ENCODE measurements at places on chromosomes 2 and 18. TPM values are rescaled to one million over a fixed set of nuclear protein-coding genes. Genes with fewer than 3 reads are reported as not detected.

- DNase-seq, result no peak
Observed at GRCh38 chr2:160868891-160869290, 291.3 kb upstream of the TANK start.

DNA sequence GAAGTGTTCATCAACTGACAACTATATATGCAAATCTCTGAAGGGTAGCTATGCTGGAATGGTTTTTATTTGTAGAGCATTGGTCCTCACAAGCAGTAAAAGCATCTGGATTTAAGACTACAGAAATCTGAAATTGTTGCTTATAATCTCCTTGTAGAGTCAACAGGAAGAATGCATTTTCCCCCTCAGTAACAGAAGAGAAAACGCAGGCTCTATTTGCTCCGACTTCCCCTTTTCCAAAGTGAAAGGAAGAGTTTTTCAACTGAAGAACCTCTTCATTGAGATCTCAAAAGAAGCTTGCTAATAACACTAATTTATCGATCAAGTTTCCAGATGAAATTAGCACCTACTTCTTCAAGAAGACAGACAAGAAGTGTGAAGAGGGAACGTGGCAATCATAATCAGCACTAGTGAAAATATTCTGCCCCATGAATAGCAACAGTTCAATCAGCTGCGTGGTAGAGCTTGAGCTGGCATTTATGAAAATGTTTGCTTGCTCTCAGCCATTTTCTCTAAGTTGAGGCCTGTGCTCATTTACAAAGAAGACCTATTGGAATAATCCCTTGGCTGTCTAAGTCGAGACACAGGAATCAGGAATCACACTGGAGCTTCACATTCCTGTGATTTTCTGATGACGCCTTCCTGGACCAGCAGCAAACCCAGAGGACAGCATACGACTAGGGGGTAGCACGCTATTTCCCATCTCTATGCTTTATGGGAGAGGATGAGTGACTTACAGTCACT is 43.7 kb downstream of the TGIF1 start:
- peak; percentile 50 for DNase-seq

DNA sequence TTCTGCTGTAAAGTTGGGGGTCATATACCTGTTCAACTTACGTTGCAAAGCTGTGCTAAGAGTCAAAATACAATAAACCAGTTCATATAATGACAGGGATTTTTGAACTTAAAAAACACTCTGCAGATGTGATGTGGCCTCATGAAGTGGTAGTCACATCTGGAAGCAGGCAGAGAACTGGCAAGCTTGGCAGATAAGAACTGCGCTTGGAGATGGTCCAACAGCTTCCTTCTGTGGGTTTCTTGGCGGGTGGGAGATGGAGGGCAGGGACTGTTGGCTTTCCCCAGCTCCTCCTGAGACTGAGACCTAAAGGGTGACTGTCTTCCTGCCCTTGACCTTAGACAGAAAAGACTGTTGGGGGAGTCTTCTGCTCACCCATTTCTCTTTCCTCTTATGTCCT is 140.4 kb downstream of the CTIF start:
- DNase-seq, result no peak

Gene KRTCAP3
- total RNA-seq, result 6.9 TPM

Gene DARS1
- total RNA-seq, result 119 TPM

Measured in OCI-LY7 (cell line).